ENCODE measurements at places on chromosomes 3 and 15. TPM values are rescaled to one million over a fixed set of nuclear protein-coding genes. Genes with fewer than 3 reads are reported as not detected.

The SLC51B gene
- polyA plus RNA-seq: not detected

The COLQ gene
- 4.3 TPM for polyA plus RNA-seq

DNA sequence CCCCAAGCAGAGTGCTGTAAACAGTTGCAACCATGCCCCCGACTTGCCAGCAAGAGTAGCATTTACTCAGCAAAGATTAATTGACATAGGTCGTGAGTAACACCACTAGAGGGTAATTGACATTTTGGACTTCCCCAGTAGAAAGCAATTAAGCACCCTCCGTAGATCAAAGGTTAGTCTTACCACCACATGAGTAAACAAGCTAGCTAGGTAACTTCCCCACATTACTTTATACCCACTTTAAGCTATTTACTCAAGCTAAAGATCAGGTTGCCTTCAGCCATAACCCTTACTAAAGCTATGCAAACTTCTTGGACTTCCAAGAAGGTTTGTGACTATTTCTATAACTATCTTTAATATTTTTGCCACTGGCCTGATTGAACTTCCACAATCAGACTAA, 1072.7 kb downstream of the OTOL1 start:
- no peak for DNase-seq

- DNase-seq: no peak
Observed at GRCh38 chr3:123783050-123783689, 101.0 kb downstream of the MYLK start.

The SLC49A4 gene
- polyA plus RNA-seq: 13.4 TPM

GRCh38 chr3:144437989-144438388, 466.4 kb downstream of the DIPK2A start:
- DNase-seq: no peak

The GOLGA6L7 gene
- polyA plus RNA-seq: not detected

The SEMA7A gene
- polyA plus RNA-seq: 1.8 TPM

The NR1I2 gene
- 0.07 TPM for polyA plus RNA-seq

DNA sequence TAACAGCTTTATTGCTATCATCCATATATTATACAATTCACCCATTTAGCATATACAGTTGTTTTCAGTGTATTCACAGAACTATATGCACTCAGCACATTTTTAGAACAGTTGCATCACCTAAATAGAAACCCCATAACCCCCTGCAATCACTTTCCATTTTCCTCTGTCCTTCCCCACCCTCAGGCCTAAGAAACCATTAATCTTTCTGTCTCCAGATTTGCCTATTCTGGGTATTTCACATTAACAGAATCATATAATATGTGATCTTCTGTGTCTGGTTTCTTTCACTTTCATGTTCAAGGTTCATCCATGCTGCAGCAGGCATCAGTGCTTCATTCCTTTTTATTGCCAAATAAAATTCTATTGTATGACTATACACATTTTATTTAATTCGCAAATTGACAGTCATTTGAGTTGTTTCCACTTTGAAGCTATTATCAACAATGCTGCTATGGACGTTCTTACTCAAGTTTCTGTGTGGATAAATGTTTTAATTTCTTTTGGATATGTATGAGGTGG, 39.8 kb downstream of the ADAMTS17 start:
- no peak for DNase-seq

DNA sequence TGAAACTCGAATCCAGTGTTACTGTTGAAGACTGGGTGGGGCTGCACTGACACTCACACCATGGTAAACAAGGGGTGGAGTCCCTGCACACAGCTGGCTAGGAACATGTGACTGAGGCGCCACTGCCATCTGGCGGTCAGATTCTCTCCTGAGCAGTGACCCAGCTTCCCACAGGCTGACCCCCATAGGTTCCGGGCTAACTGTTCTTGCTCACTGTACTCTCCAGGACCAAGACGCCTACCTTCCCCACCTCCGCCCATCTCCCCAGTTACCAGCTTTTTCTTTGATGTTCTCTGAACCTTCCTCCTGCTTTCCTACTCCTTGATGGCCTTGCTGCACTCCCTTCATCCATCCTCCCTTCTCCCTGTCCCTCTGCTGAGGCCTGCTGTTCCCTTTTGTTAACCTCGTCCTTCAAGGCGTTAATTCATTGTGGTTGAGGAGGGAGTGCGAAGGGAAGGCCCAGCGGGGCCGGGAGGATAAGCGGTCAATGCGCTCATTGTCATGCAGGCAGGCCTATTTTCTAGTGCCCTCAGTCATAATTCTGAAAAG, 115.2 kb downstream of the ATP8B4 start:
- DNase-seq: peak; percentile 97

The CPLX3 gene
- 13.3 TPM for polyA plus RNA-seq

DNA sequence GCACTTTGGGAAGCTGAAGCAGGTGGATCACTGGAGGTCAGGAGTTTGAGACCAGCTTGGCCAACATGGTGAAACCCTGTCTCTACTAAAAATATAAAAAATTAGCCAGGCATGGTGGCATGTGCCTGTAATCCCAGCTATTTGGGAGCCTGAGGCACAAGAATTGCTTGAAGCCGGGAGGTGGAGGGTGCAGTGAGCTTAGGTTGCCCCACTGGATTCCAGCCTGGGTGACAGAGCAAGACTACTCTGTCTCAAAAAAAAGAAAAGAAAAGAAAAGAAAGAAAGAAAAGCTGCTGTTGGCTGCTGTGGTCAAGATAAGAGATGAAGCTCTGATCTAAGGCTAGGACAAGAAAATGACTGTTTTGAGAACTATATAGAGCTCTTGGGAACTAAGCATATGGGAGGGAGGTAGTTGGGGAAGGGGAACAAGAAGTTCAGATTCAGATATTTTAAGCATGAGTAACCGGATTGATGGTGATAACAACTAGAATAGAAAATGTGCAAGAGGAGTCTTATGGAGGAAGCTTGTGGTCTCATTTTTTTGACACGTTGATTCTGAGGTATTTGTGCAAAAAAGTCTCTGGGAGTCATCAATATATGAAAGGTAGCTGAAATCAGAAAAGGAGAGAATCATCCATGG, 25.7 kb downstream of the DNAH12 start:
- no peak for DNase-seq

DNA sequence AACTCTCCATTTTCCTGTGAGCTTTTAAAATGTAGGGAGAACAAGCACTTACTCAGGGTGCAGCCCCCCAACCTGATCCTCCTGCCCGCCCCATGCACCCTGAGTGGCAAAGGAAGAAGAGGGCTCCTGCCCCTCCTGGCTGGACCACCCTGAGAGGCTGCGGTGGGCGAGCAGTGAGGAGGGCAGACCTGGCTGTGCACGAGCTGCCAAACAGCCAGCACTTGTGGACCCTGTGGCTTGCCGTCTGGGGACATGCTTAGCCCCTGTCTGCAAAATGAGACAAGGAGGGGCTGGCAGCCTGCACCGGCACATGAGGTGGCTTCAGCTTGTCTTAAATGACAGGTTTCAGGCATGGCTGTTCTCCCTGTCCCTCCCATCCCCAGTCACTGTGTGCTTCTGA, 18.6 kb downstream of the ATP10A start:
- no peak for DNase-seq

DNA sequence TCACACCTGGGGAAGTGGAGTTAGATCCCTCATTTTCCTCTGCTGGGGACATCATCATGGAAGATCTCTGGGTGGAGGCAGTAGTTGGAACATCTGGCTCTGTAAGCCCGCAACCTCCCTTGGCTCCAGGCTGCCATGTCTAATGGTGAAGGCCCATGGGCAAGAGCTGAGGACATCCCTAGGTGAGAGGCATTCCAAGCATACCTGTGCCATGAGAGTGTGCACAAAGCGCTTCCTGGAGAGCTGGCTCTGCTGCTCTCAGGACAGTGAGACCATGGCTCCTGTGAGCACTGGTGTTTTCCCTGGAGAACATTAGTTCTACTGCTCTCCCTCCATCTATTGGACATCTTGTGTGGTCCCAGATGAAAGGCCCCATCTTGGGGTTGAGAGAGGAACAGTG, 7.7 kb downstream of the MAPKAPK3 start:
- no peak for DNase-seq

Data from right cardiac atrium (tissue), 5 donors.